ENCODE measurements at places on chromosomes 3 and 15. TPM values are rescaled to one million over a fixed set of nuclear protein-coding genes. Genes with fewer than 3 reads are reported as not detected.

CD200R1L gene
- not detected for total RNA-seq

GRAMD1C gene
- total RNA-seq: 3.3 TPM

GRCh38 chr3:185365291-185366073, 2.5 kb downstream of the MAP3K13 start:
- DNase-seq: no peak

GRCh38 chr3:51927061-51927977, 14.4 kb downstream of the RRP9 start:
- no peak for DNase-seq

GRCh38 chr3:29864809-29865208, 583.9 kb downstream of the RBMS3 start:
- no peak for DNase-seq

GRCh38 chr3:117217355-117217754, 507.8 kb downstream of the TUSC7 start:
- no peak for DNase-seq

- DNase-seq: no peak
Measured at GRCh38 chr15:60840703-60841411, 361.9 kb upstream of the ICE2 start.

GRCh38 chr3:194204042-194204987, 68.4 kb downstream of the HES1 start:
- DNase-seq: peak; percentile 57

GRCh38 chr3:10574101-10574620, 68.8 kb upstream of the ATP2B2 start:
- DNase-seq: no peak

BFSP2 gene
- not detected for total RNA-seq

GRCh38 chr15:87365186-87365585, 891.4 kb downstream of the NTRK3 start:
- DNase-seq: no peak

DNA sequence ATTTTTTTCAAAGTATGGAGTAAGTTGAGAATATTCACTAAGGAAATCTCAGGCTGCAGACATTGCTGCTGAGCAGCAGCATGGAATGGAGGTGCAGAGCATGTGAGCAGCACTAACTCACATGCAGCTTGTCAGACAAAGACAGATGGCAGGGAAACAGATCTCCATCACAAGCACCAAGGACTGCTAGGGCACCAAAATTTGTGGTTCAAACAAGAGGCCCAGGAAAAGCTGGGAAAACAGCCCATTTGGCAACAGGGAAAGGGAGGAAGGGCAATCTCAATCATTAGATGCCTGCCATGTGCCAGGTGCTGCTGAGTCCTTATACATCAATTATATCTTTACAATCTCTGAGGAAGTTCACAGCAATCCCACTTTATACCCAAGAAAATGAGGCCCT, 47.2 kb upstream of the EIF1B start:
- no peak for DNase-seq

GRCh38 chr3:72591522-72592421, 256.5 kb downstream of the SHQ1 start:
- peak; percentile 57 for DNase-seq

- no peak for DNase-seq
Measured at GRCh38 chr15:99247062-99247461, 2.3 kb downstream of the TTC23 start.
